ENCODE measurements at places on chromosomes 13 and 19. TPM values are rescaled to one million over a fixed set of nuclear protein-coding genes. Genes with fewer than 3 reads are reported as not detected.

SLAIN1 gene
- 19.5 TPM for total RNA-seq

PEPD gene
- 141 TPM for total RNA-seq

PLK5 gene
- total RNA-seq = not detected

ZNF575 gene
- not detected for total RNA-seq

CEBPA gene
- total RNA-seq = 160 TPM

ATP4B gene
- total RNA-seq = 16.2 TPM

IL12RB1 gene
- total RNA-seq = not detected

KRTDAP gene
- total RNA-seq = 1.6 TPM

TJP3 gene
- 23.7 TPM for total RNA-seq

GGACT gene
- total RNA-seq = 13.6 TPM

ZNF625 gene
- total RNA-seq = 9.7 TPM

CALR3 gene
- not detected for total RNA-seq

PROZ gene
- total RNA-seq = 5.4 TPM

MRPL57 gene
- 25.1 TPM for total RNA-seq

BEST2 gene
- not detected for total RNA-seq

ZNF837 gene
- 5.0 TPM for total RNA-seq

HIPK4 gene
- total RNA-seq = 0.07 TPM

ZNF560 gene
- not detected for total RNA-seq

SCN1B gene
- total RNA-seq = 0.20 TPM

IPO5 gene
- total RNA-seq = 104 TPM

GRIK5 gene
- 0.92 TPM for total RNA-seq

GNG7 gene
- total RNA-seq = 1.2 TPM

SLC25A42 gene
- total RNA-seq = 13.8 TPM

LHB gene
- not detected for total RNA-seq

Measured in hepatocyte (in vitro differentiated cells).